Type B pancreatic cell (in vitro differentiated cells): ENCODE measurements at places on chromosomes 1 and 21. TPM values are rescaled to one million over a fixed set of nuclear protein-coding genes. Genes with fewer than 3 reads are reported as not detected.

Gene AADACL4
- not detected in 2 replicates for total RNA-seq

Gene OR2L8
- not detected in 2 replicates for total RNA-seq

Gene EPHA8
- total RNA-seq, result 0.46 and 3.4 TPM in 2 replicates

Gene MNDA
- total RNA-seq, result not detected in 2 replicates

Gene ECE1
- 37.2 and 49.8 TPM in 2 replicates for total RNA-seq

Gene DPT
- total RNA-seq, result 0.22 TPM in 1 of 2 replicates, not detected in the other

Gene MPL
- not detected in 2 replicates for total RNA-seq

Gene THAP3
- total RNA-seq, result 18.4 and 21.6 TPM in 2 replicates

Gene FAM163A
- total RNA-seq, result 1.4 and 2.5 TPM in 2 replicates

Gene CYP4A22
- not detected in 2 replicates for total RNA-seq

Gene APOBEC4
- total RNA-seq, result not detected in 2 replicates

Gene GUCA2B
- 0.69 and 0.92 TPM in 2 replicates for total RNA-seq

Gene KRTAP13-2
- total RNA-seq, result not detected in 2 replicates

Gene KCNK2
- 2.8 and 7.1 TPM in 2 replicates for total RNA-seq

Gene PGLYRP4
- 4.4 and 5.9 TPM in 2 replicates for total RNA-seq

Gene SLC25A33
- 5.8 and 7.6 TPM in 2 replicates for total RNA-seq

Gene TMPRSS15
- total RNA-seq, result 0.52 and 4.1 TPM in 2 replicates

Gene TMPRSS2
- 82.1 and 91.7 TPM in 2 replicates for total RNA-seq
